ENCODE measurements at places on chromosomes 1 and 21.

DNA sequence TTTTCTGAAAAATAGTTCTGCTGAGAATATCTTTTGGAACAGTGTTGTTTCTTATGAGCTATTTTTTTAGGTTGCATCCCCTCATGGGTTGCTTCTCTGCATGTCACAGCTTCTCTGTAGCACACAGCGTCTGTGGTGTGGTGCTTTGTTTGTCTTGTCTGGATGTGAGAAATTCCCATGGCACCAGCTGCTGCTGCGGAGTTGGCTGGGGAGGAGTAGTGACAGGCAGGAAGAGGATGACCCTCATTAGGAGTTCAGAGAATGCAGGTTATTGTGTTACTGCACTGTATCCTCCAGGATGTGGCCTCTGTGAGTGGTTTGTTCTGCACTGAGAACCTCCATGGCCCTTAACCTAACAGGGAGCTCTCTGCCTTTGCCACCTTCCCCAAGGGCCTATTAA is 64.8 kb downstream of the TSEN15 start:
- DNase-seq: no peak

DNA sequence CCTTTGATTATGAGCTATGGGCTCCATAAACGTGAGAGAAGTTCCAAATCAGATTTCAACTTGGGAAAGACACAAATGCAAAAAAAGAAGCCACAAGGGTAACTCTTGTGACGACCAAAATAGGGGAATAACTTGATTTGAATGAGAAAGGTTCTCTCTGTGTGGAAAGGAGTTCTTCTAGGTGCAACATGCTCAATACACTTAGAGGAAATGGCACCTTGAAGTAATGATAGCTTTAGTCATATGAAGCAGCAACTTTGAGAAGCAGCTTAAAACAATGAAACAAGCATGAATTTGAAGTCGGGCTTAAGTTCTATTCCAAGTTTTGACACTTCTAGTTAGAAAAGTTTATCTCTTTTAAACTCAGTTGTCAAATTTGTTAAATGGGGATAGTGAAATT is 21.8 kb upstream of the RGS1 start:
- DNase-seq: no peak

DNA sequence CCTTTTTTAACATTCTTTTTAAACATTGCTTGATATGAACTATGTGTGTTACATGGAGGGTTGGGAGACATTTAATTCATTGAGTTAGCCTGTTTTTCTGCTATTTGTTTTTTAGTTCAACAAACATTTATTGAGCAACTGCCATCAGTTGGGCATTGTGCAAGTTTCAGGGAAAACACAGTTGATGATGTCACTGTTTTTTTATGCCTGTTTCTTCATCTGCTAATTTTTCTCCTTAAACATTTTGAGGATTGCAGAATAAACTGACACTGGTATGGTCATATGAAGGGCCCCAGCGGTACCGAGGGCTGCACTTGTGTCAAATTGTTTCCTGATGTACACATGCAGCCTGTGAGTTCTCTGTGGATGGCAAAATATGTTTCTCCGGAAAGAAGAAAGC is 253.0 kb downstream of the FGGY start:
- DNase-seq: no peak

DNA sequence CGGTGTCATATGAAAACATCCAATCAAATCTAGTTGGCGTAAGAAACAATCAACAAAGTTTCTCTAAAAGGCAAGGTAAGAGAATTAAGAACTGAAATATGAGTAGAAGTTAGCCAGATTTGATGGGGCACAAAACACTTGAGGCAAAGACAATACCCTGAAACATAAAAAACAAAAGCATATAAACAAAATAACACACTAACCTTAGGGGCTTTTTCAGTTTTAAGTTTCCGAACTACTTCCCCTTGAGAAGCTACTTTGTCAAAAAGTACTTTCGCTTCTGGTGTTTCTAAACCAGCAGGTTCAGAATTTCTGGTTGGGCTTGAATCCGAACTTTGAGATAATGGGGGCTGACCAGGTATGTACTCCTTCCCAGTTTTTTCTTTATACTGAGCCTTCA is 57.9 kb downstream of the EPRS1 start:
- DNase-seq: no peak

- peak; percentile 85 for DNase-seq
Observed at GRCh38 chr1:27365372-27366112, 1.2 kb downstream of the MAP3K6 start.

GRCh38 chr1:157504646-157505045 is 47.7 kb downstream of the FCRL5 start:
- DNase-seq: no peak

GRCh38 chr1:88847643-88848042 is 43.7 kb downstream of the GTF2B start:
- no peak for DNase-seq

GRCh38 chr1:94827434-94827833 is 7.3 kb downstream of the SLC44A3 start:
- DNase-seq: no peak

DNA sequence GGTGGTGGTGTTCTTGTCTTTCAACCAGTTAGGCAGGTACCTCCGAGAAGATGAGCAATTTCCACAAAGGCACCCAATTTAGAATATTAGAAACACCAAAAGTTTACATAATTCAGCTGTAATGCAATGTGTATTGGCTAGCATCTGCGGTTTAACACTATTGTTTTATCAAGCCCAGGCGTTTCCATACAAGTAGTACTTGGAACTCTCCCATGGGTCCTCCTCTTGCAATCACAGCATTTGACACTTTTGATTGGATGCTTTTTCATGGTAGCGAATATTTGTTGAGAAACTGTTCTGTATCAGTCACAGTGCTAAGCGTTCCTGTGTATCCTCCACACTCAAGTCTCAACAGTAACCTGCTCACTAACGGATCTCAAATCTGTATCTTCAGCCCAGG is 20.1 kb upstream of the MAP1LC3C start:
- no peak for DNase-seq

DNA sequence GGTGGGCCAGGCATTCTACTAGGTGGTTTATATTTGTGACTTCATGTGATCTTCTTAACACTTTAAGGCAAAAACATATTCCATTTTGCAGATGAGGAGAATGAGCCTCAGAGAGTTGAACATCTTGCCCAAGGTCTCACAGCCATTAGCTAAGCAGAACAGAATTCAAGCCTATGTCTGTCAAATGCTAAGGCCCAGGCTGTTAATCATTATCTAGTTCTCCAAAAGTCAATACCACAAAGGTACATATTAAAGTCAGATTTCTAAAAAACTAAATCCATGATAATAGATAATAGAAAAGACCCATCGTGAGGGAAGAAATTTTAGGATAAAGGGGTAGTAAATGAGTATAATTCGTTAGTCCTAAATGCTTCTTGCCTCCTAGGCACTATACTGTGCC is 234.3 kb downstream of the KCNH1 start:
- no peak for DNase-seq

DNA sequence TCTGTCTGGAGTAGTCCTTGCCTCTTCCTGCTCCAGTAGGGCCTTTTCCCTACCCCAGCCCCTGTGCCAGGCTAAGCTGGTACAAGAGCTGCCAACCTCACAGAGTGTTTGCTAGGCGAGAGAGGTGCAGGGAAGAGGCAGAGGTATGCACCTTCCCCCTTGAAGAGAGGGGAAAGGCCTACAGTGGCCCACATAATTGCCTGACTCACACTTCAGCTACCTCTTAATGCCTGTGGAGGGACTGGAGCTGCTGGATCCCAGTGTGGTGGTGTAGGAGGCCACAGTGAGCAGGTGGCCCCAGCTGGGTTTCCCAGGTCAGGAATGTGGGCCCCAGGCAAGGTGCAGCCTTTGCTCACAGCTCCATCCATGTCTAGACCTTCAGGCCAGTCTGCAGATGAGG is 3.3 kb upstream of the CCDC28B start:
- DNase-seq: no peak

DNA sequence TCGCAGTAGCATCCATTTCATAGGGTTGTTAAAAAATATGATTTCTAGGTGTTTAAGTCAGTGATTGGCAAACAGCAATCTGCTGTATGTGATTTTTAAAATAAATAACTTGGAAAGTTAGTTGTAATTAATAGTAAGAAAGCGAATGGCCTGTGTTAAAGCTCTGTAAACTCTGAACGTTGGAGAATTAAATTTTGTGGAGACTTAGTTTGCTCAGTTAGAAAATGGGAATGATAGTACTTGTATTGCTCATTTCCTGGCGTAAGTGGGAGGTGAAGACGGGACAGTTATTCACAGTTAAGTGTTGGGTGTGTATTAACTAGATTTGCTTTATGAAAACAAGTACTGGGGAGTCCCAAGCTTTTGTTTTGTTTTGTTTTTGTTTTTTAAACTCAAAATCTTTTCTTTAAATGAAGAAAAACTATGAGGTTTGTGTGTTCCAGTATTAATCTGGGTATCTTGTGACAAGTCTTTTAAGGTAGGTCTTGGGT is 995 bp downstream of the CACYBP start:
- DNase-seq: no peak

GRCh38 chr1:200029035-200029821 is 1.7 kb downstream of the NR5A2 start:
- no peak for DNase-seq

DNA sequence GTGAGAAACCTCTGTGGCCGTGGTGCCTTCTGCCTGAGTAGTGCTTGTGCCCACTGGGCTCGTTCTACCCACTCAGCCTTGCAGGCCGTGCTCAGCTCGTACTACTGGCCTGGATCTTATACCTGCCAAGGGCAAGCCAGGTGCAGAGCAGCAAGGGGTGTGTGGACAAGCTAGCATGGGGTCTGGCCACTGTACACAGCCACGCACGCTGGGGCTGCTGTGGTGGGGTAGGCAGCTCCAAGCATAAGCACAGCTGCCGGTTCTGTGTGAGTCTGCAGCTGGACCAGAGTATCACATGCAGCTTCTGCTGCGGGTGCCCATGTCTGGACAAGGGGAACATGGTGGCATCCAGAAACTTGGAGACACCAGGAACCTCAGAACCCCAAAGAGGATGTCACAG is 16.4 kb downstream of the FAM20B start:
- DNase-seq: no peak

GRCh38 chr1:227889047-227889862 is 58.5 kb downstream of the WNT9A start:
- no peak for DNase-seq

DNA sequence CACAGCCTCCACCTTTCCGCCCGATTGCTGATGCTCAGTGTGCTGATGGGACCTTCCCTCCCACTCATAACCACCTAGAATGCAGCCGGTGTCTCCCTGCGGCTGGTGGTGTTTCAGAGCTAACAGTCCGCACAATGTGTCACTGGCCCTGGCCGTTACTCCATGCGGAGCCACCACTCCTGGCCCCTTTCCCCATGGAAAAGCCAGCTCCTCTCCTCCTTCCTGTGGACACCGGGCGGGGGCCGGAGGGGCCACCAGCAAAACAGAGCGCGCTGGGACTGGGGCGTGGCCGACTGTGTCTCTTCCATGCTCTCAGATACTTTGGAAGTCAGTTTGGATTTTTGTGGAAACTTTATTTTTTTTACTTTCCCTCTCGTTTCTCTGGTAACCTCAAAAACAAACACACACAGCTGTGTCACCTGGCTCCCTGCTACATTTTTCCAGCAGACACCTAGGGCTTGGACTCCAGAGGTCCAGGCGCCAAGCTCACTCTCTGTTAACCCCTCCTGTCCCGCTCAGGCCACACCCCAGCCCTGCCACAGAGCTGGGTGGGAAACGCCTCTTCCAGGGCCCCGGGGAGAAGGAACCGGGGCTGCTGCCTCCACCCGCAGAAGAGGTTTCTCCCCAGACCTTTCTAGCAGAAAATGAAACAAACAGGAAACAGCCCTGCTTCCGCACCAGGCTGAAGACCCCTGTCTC is 32.5 kb upstream of the COL6A2 start:
- no peak for DNase-seq

- DNase-seq: no peak
Observed at GRCh38 chr1:172322219-172323061, 98.0 kb upstream of the C1orf105 start.

- no peak for DNase-seq
Observed at GRCh38 chr1:29322861-29323585, 86.7 kb downstream of the PTPRU start.

- DNase-seq: no peak
Observed at GRCh38 chr21:44443291-44443890, 11.9 kb upstream of the LRRC3 start.

DNA sequence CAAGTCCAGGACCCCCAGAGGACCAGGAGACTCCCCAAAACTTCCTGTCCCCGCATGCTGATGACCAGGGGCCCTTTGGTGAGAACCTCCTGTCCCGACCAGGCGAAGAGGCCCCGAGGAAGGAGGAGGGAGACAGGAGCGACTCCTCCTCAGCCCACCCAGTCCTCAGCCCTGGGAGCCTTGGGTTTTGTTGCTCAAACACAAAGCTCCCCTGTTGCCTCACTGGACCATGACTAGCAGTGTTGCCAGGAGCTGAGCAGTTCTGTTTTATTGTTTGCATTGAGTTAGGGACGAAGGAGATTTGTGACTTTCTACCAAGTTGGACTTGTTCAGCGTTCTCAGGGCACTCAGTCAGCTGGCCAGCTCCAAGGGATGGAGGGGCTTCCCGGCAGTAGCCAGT is 10.0 kb downstream of the UMODL1 start:
- DNase-seq: no peak

DNA sequence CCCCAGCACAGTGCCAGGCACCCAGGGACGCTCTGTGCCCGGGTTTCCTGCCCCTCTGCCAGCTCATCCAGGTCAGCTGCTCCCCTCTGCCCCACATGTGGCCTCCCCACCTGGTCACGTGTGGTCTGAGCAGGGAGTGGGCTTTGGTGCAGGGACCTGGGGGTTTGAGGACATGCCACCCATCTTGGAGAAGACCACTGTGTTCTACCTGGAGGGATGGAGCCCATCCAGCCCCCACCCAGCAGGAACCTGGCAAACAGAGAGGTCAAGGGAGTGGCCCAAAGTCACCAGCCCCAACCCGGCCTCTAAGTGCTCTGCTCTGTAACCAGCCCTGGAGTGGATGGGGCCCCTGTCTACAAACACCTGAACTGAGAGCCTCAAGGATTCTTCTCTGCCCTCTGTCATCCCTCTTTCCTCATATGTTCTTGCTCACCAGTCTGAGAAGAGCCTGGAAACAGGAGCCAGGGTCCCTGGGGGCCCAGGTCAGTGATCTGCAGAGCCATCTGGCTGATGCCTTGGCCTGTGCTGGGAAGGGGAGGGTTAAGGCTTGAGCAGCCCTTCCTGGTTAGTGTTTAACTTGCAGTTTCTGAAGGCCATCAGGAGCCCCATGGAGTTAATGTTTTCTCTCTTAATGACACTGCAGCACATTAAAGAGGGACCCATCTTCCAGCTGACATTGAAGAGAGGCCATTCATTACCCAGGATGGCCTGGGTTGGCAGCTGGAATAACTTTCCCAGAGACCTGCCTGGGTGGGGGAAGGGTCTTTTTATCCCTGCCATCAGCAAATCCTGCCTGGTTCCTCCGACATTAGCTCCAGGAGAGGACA is 235.4 kb downstream of the PTPRU start:
- DNase-seq: no peak

GRCh38 chr1:153246018-153246417 is 13.5 kb upstream of the LORICRIN start:
- DNase-seq: no peak

- no peak for DNase-seq
Observed at GRCh38 chr21:45264146-45264911, 23.4 kb downstream of the POFUT2 start.

All from stimulated activated naive CD4-positive, alpha-beta T cell (primary cell).